Activated CD4-positive, alpha-beta T cell treated with anti-CD3 and anti-CD28 coated beads, Interleukin-2, Interleukin-6, amounts not matched to agents 100 ng/mL and 50 ng/mL, durations not matched to agents 16 hours and 8 hours (primary cell): ENCODE measurements at places on chromosomes 2 and 18.
A peak's percentile ranks its signal among the peaks of the same experiment; 100 is the strongest.

- no peak for DNase-seq
Measured at GRCh38 chr2:238657132-238658053, 190.5 kb upstream of the TWIST2 start.

DNA sequence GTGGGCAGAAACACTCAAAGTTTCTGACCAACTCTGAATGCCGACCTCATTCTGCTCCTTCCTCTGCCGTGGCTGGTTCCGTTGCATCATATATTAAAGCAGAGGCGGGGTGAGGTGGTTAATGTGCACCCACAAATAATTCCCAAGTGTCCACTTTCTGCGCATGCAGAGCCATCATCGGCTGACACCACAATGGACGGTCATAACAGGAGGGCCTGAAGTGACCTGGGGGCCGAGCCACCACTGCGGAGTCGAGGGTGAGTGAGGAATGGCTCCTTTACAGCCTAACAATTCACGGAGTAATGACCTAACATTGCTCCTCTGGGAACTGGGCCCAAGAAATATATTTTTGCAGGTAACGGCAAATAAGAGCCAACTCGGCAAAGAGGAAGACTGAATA lies 32.9 kb upstream of the GLI2 start:
- DNase-seq: no peak

DNA sequence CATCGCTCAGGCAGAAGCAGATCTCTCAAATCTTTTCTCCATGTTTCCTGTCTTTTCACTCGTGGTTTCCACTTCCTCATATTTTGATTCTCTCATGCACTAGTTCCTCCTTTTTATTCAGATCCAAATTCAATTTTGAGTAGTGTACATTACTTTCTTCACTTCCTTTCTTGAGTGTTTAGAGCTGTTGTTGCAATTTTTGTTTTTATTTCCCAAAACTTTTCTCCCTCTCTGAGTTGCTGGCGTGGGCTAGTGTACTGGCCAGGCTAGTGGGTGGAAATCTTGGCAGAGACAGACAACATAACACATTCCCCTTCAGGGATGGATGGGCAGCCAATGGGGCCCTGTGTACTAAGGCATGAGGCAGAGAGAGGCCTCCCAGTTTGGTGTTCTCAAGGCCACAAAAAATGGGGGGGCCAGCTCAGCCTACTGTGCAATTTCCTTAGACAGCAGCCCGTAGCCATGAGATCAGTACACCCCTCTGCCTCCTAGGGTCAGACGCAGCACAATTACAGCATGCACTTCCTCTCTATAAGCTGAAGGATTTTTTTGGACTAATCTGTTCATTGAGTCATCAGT lies 145.1 kb upstream of the PID1 start:
- DNase-seq: no peak

DNA sequence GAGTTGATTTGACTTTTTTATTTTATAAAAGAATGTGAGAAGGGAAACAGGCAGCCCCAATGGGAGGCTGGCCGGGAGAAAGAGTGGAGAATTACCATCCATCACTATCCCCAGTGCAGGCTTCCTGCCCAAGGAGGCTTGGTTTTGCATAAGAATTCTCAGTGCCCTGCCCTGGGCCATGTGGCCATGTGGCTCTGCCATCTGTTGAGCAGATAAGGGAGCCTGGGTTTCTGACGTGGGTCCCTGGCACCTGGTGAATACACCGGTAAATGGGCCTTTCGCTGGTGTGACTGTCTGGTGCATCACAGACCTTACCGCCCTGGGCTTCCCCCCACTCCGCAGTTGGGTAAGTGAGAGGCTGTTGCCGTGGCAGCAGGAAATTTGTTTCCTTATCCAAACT lies 54.5 kb upstream of the TMEM163 start:
- no peak for DNase-seq

GRCh38 chr2:197799068-197799467 lies 5.3 kb upstream of the PLCL1 start:
- no peak for DNase-seq

DNA sequence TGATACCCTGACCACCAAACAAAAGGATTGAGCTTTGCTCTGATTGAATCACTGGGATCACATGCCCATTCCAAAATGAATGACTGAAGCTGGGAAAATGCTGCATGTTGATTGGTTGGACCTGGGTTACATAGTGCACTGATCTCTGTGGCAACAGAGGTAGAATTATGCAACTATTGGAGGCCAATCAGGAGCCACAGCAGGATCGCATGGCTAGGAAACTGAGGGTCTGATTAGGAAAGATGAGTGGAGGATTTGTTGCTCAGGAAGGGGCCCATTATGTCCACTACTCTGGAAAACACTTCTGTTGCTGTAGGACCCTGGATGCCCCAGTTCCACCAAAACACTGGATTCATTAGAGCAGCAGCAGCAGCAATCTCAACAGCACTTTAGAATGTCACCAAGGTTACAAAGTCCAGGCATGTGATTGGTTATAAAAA lies 25.9 kb upstream of the SGPP2 start:
- no peak for DNase-seq

GRCh38 chr18:8816220-8816619 lies 110.9 kb downstream of the MTCL1 start:
- no peak for DNase-seq

DNA sequence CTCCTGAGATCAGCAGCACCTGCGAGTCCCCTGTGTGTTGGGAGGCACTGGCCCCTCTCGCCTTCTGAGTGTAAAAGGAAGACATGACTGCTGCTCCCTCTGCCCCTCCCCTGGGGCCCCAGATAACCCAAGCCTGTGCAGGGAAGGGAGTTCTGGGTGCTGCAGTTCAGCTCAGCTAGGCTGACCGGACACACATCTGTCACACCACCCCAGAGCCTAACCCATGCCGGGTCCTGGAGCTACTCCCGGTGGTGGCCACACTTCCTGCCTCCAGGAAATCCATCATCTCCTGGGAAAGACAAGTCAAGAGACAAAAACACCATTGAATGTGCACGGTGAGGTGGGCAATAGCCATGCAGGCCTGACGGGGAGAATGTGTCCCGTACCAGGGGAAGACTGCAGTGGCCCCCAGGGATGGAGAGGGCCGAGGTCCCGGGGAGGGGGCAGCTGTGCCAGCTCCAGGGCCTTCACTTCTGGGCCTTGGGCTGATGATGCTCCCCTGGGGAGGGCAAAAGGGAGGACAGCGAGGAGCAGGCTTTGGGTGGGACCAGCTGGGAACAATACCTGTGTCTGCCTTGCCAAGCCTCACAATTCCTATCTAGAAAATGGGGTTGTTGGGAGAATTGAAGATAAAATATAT lies 210.6 kb downstream of the TFCP2L1 start:
- DNase-seq: peak; percentile 11

GRCh38 chr2:147275943-147276342 lies 568.9 kb upstream of the ACVR2A start:
- no peak for DNase-seq

GRCh38 chr2:201186982-201187381 lies 4.0 kb downstream of the CASP10 start:
- DNase-seq: no peak

DNA sequence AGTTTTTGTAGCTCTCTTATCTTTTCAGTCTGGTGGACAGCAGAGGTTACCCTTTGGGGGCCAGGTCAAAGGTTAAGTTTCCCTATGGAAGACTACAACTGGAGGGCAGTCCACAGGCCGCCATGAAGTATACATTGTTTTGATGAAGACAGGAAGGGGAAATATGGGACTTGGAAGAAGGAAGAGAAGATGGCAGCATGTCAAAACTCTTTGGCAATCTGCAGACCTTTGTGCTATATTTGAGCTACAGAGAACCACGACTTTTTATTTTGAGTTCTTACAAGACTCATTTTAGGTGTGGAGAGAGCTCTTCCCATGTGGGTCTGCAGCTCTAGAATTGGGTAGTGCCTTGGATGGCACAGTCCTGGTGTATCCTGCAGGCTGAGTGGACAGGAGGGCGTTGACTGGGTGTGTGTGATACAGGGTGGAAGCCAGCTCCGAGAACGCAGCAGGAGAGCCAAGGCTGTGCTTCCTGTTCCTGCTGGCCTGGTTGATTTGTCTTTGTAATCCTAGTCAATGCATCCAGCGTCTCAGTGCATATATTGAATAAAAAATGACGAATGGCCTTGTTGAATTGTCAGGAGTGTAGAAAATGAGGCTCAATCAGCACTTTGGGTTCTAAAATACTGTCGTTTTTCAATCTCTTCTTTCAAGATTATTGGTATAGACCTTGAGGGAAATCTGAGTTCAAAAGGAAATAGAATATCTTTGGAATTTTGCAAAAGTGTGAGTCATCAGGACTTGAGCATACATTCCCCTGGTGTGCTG lies 11.5 kb downstream of the ITGA6 start:
- no peak for DNase-seq

DNA sequence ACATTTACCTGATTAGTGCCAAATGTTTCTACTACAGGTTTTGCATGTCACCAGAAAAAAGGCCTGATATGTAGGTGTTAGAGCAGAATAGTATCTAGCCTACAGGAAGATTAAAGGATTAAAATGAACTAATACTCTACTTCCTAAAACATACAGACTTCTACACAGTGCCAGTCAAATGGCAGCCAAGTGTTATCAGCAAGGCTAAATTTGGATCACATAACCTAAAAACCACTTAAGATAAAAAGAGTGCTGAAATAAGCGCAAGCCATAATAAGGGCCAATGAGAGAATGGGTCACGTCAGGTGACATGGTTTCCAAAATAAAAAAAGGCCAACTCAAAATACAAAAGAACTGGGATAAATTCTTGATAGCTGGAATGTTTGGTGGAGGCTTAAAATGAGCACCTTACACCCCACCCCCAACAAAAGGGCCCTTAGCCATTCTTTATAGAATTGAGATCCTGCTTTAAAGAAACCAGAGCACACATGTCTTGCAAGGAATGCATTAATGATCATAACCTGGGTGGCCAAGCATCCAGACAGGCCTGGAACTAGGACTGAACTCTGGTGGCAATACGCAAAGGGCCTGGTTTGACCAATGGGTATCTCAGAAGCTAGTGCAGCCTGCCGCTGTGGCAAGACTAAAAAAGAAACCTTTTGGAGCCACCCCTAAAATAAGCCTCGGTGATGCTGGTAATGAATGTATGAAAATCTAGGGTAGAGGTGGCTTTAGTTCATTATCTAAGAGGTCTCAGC lies 32.4 kb downstream of the IRS1 start:
- no peak for DNase-seq

GRCh38 chr2:206084870-206085741 lies 868 bp downstream of the INO80D start:
- DNase-seq: peak; percentile 42

GRCh38 chr2:51535763-51536162 lies 503.8 kb upstream of the NRXN1 start:
- DNase-seq: no peak

DNA sequence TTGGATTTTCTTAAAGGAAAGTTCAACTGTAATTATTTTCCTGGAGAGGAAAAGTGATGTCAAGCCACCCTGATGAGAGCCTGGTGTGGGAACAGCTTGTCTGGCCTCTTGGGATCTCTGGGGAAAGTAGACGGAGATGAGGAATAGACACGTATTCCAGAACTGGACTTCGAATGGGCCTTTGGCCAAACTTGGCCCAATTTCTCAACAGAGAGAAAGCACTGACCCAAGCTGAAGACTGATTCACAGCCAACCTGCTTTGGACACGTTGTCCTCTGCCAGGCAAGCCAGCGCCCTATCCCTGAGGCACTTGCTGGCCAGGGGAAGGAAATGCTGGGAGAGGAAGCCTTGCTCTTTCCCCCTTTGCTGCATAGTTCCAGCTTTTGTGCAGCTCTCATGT lies 70.8 kb upstream of the CTAGE1 start:
- no peak for DNase-seq

DNA sequence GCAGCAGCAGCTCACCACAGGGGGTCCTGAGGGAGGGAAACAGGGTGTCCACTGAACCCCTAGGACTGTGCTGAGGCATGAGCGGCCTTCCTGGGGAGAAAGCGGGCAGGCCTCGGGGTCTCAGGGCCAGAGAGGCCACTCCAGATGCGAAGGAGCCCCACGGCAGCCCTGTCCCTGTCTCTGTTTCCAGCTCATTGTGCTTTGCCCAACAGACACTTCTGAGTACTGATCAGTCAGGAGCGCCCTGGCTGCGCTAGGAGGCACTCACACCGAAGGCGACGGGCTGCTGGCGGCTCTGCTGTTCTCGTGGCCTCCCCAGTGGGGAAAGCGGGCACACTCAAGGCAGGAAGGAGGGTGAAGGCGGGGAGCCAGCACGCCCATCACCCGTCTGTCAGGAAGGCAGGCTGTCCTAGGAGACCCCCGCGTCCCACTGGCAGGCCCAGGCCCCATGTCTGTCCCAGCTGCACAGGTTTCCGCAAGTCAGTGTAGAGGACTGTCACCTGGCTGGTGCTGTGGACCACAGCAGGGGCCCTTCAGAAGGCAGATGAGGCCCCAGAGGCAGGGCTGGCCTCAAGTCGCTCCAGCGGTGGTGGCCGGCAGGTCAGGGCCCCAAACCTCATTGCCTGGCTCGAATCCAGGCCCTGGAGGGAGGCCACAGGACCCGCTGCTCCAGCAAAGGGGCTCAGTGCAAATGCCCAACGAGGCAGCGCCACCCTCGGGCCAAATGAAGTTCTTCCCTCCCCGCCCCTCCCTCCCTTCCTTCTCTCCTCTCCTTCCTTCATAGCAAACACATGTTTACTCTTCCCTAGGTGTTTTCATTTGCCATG lies 6.8 kb downstream of the ESPNL start:
- no peak for DNase-seq

DNA sequence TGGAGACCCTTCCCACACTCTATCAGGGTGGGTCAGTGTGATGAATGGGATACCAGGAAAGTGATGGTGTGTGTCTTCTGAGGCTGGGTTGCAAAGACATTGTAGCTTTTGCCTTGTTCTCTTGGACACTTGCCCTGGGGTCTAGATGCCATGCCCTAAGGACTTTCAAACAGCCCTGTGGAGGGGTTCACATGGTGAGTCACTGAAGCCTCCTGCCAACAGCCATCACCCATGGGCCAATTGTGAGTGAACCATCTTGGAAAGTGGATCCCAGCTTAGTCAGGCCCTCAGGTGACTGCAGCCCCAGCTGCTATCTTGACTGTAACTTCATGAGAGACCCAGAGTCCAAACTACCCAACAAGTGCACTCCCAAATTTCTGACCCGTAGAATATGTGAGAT lies 25.8 kb upstream of the IGFBP5 start:
- no peak for DNase-seq

GRCh38 chr2:156145469-156145868 lies 187.1 kb downstream of the NR4A2 start:
- DNase-seq: no peak

GRCh38 chr2:12616456-12617156 lies 100.1 kb upstream of the TRIB2 start:
- no peak for DNase-seq

DNA sequence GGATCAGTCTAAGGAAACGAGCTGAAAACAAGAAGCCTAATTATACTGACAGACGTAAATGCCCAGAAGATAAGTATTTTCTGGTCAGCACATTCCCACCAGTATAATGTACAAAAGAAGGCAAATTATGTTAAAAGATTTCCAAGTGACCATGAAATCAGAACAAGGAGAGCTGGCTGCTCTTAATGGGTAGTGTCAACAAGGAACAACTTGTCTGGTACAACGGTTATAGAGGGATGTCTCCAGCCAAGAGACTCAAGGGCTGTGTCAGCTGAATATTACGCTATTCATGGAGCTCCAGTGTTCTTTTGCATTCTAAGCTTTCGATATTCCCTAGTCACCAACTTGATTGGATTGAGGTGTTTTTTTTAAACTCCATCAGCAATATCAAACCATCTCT lies 8.6 kb upstream of the L3MBTL4 start:
- DNase-seq: no peak

GRCh38 chr2:68912732-68913131 lies 40.0 kb downstream of the GKN2 start:
- peak; percentile 70 for DNase-seq
